Neuronal stem cell (in vitro differentiated cells): ENCODE measurements at places on chromosomes 13 and 19.

DNA sequence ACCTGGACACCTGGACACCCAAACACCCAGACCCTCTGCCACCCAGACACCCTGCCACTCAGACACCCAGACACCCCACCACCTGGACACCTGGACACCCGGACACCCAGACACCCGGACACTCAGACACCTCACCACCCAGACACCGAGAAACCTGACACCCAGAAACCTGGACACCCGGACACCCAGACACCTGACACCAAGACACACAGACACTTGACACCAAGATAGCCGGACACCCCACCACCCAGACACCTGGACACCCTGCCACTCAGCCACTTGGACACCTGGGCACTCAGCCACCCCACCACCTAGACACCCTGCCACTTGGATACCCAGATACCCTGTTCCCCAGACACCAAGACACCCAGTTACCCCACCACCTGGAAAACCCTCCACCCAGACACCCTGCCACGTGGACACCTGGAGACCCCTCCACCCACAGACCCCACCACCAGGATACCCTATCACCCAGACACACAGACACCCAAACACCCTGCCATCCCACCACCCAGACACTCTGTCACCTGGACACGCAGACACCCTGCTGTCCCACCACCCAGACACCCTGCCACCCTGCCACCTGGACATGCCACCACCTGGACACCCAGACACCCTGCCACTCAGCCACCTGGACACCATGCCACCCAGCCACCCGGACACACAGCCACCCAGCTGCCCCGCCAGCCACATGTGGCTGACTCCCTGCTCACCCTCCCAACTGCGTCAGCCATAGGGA, 17.4 kb downstream of the C19orf12 start:
- DNase-seq = no peak

DNA sequence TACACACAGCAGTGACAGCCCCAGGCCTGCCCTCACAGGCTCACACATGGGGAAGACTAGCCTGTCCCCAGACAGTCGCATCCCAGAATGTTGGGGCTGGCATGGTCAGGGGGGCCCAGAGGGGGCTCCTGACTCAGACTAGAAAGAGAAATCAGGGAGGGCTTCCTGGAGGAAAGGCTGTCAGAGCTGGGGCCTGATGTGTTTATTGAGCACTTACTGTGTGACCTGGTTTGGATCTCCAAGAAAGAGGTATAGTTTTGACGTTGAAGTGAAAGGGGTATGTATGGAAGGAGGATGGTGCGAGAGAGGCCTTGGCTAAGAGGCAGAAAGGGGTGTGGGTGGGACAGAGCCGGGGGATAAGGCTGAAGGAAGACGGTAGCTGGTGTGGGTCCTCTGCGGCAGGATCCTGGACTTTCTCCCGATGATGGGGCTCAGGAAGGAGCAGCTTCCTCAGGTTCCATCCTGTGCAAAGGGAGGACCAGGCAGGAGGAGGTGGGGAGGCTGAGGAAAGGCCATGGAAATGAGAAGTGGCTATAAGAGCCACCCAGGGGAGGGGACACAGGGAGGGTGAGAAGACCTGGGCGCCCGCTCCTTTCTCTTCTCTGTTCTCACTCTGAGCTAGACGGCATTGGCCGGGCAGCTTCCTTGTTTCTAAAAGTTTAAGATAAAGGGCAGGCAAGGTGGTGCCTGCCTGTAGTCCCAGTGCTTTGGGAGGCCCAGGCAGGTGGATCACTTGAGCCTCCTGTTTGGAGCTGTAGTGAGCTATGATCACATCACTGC, 16.1 kb upstream of the BCL3 start:
- no peak for DNase-seq

DNA sequence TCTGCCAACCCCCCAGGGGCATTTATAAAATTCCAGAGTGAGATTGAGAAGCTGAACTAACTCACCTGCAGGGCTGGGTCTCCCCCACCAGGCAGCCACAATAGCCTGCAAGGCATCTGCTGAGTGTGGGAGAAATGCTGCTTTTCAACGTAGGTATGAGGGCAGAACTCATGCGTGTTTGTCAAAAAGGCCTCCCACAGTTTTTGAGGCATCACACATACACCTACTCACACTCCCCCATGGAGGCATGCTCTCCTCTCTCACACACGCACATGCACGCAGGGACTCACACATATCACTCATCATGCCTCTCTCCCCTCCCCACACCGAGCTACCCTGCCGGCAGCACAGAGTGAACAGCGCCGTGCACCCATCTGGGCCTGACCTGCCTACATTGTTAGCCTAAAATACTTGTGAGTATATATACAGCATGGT, 390.5 kb downstream of the FGF9 start:
- no peak for DNase-seq

DNA sequence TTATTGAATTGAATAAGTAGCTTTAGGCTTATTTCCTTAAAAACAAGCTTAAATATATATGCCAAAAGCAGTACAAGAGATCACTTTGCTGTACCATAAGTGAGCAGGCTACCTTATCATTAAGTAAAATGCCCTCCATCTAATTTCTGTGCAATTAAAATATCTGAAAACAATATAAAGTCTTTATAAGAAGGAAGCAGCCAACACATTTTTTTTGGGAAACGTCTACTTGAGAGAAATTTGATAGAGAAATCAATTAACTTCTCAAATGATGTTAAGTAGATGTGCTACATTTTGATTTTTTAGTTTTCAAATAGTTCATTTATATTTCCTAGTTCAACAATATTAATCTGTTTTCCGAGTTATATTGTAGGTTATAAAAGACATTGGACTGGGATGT, 52.5 kb downstream of the GPC5 start:
- no peak for DNase-seq

- DNase-seq = no peak
Measured at GRCh38 chr19:31280287-31281006, 68.8 kb downstream of the TSHZ3 start.

DNA sequence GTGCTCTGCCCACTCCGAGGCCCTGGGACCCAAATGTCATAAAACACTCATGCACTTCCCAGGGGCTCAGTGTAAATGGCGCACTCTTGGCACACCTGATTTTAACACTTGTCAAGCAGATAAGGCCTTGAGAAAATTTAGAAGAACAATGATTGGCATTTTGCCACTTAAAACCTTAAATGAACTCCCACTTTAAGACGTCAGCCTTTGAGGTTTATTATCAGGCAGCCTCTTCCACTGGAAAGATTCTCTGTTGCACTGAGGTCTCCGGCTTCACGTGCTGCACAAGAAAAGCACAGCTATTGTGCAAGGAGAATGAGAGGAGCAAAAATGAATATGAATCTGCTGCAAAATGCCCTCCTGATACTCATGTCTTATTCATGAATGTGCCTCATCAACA, 38.5 kb upstream of the ATP11A start:
- DNase-seq = no peak

- no peak for DNase-seq
Measured at GRCh38 chr13:32211813-32212212, 103.3 kb downstream of the ZAR1L start.

GRCh38 chr19:14073925-14074838, 1.6 kb downstream of the MISP3 start:
- peak; percentile 33 for DNase-seq

DNA sequence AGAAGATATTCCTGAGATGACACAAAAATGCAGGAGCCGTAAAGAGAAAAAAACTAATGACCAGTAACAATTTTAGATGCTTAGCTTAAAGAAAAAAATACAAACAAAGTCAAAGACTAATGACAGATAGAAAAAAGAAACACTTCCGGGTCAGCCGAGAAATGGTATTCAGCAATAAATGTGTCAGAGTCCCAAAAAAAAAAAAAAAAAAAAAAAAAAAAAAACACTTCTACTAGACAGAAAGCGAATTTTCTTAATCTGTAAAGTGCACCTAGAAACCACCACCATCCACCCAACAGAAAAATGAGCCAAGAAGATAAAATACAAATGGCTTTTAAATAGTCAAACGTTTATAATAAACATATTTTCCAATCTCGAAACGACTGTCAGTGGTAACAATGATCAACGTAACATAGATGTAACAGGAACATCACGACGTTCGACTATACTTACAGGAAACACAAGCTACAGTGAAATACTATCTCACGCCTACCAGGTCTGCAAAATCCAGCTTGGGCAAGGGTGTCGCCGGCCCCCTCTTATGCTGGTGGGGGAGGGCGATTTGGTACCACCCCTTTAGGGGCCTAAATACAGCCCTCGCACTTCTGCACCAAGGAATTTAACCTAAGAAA, 10.6 kb downstream of the ABHD17A start:
- DNase-seq = no peak

- no peak for DNase-seq
Measured at GRCh38 chr19:51027126-51027806, 850 bp upstream of the KLK11 start.

GRCh38 chr13:53004573-53004972, 24.0 kb upstream of the OLFM4 start:
- no peak for DNase-seq

GRCh38 chr13:112657850-112658445, 31.9 kb upstream of the ATP11A start:
- no peak for DNase-seq

GRCh38 chr19:11639245-11639601, 41.9 kb downstream of the ZNF627 start:
- no peak for DNase-seq

GRCh38 chr13:50915565-50915964, 6.0 kb downstream of the RNASEH2B start:
- DNase-seq = no peak

DNA sequence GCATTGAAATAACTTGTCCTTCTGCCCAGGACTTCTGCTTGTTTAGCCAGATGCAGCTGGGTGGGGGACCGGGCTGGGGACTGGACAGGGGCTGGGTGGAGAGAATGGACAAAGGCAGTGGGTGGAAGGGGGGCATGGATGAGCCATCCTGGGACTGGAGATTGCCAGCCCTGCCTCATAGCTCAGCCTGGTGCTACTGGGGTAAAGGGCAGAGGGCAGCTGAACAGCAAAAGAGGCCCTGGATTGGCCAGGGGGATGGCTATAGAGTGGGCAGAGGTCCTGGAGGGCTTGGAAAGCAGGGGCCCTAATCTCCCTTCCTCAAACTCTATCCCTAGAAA, 17.7 kb upstream of the PLAUR start:
- no peak for DNase-seq

- DNase-seq = no peak
Measured at GRCh38 chr13:43433691-43434141, 353.1 kb downstream of the ENOX1 start.

GRCh38 chr19:41352609-41353465, 885 bp downstream of the TGFB1 start:
- no peak for DNase-seq

GRCh38 chr19:36073121-36073876, 18.6 kb downstream of the WDR62 start:
- no peak for DNase-seq

GRCh38 chr19:38099966-38100365, 124.1 kb downstream of the DPF1 start:
- no peak for DNase-seq

DNA sequence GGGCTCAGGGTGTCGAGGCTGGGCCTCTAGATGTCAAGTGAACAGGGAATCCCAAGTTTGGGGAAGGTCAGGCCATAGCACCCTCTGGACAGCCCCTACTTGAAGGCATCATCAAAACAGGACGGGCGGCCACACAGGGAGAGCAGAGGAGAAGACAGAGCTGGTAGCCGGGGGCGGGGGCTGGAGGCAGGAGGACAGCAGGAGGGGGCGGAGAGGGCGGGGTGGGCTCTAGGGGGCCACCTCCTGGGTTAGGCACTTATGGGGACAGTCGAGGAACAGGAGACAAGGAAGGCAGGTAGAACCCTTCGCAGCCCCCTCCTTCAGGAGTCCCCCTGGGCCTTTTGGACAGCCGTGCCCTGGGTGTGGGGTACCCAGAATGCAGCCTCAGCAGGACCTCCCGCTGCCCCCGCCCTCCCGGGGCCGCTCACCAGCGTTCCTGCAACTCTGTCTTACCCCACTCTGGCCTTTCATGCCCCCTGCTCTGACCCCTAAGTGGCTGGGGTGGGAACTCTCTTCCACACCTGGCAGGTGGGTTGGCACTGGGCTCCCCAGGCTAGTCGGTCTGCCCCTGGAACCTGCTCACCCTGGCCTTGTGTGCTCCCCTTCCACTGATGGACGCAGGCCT, 5.8 kb downstream of the SSBP4 start:
- DNase-seq = no peak

DNA sequence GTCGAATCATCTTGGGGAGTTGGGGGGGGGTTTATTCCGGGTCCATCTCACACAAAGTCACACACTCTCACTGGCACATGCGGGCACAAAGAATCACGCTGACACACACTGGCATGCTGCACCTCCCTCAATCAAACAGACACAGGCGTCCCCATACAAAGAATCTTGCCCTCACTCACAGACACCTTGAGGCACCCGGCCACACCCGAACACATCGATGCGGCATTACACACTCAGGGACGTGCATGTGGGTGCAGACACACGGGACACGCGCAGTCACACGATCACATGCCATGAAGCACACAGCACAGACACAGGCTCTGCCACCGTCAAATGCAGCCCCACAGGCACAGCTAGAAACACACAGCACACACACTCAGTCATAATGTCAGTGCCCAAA, 7.8 kb downstream of the NFIX start:
- no peak for DNase-seq

DNA sequence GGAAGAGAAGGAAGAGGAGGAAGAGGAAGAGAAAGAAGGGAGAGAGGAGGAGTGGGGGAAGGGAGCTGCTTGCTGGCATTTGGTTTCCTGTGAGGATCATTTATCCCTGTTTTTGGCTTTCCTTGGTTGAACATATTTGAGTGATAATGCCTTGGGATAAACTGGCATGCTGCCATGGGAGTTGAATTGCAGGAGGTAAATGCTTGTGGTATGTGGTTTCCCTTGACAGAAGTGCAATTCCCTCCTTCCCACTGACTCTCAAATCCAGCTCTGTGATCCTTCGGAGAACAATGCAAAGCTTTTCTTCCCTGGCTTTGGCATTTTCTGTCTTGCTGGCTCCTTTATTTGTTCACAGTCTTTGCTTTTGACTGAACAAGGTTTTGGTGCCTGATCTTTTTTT, 27.2 kb upstream of the CBY2 start:
- DNase-seq = peak; percentile 9

DNA sequence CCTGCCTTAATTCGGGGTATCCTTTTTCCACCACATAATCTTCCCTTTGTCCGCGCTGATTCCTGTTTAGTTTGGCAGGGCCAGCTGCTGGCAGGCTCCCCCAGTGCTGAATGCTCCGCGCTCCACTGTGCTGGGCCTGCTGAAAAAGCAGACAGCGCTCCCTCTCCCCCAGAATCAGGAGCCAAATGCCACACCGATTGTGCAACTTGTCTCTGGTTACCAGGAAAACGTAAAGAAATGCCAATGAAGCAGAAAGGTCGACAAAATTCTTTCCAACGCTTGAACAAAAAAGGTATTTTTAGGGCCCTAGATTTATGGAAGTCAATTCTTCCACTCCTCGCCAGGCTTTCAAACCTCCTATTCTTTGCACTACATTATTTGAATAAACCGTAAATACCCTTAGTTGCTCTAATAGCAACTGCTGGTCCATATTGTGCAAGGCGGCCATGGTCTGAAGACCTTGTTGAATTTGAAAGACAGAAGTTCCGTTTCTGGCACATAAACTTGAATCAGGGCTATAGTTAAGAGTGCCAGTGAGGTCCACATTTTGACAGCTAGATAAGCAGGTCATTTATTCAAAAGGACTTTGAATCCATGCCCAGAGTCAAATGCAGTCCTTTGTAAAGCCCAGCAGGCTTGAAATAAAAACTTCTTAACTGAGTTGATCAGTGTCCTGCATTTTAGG, 206.7 kb upstream of the RFC3 start:
- peak; percentile 38 for DNase-seq
